Caki2 (cell line): ENCODE measurements at places on chromosomes 7 and 10.

DNA sequence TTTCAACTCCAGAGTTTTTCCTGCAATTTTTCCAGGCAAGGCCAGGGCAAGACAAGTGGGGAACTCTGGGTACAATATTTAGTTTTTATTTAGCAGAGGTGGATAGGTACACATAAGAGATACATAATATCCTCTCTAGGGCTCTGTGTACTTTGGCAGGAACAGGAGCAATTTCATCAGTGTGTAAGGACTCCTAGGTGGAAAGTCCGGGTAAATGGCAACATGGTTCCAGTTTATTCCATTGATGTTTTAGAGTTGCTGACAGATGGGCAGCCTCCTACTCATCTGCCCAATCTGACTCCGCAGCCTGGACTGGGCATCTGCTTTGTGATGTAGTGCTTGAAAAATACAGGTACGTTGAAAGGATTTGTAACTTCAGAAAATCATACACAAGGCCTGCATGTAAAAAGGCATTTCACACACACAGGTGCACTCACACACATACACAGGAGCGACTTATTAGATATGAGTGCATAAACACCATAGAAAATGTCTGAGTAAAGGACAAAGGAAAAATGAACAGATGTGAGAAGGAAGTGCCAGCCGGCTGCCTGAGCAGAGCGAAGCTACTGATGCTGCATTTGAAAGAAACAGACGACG lies 5.7 kb downstream of the PON1 start:
- no peak for DNase-seq

- DNase-seq = peak; percentile 73
Observed at GRCh38 chr10:35336084-35336831, at the start of gene CCNY. CCNY (plus strand) TSS chr10:35336509; CDS start chr10:35337054, 545 bp downstream.

DNA sequence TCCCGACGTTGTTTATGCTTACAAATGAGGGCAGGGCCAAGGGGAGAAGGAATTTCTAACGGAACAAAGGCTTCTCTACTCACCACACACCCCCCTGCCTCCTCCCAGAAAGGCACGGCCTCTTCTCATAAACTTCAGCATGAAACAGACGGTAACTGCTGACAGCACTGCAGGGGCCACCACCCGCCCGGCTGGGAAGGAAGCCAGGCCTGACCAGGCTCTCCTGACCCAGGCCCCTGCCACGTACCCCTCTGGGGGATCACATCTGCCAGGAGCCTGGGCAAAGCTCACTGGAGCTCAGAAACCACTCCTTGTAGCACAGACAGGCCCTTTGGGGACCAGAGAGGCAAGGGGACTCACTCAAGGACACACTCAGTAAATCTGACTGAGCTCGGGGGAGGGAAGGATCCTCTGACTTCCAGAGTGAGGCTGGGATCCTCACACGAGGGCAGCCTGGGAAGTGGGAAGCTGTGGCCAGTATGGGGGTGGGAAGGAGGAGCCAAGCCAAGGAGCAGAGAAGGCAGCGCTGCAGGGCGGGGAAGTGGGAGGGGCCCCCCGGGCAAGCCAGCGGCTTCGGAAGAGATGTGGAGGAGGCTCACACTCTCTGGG lies 46.1 kb downstream of the ZCCHC24 start:
- DNase-seq = peak; percentile 33

GRCh38 chr7:30888747-30889146 lies 22.9 kb upstream of the AQP1 start:
- peak; percentile 8 for DNase-seq

DNA sequence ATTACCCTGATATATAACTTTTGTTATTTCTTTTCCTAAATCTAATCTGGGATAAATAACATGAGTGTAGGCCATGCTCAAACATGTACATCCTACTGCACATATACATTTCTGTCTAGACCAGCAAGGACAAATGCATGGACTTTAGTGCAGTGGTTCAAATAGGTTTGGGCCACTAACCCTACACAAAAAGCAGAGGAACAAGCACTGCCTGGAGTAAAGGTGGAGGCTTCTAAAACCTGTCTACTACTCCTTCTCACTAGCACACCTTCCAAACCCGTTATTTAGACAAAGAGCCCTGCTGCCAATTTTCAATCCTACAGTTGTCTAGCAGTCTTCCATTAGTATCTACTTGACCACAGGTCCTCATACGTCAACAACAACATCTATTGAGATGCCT lies 34.8 kb downstream of the SGCE start:
- no peak for DNase-seq

DNA sequence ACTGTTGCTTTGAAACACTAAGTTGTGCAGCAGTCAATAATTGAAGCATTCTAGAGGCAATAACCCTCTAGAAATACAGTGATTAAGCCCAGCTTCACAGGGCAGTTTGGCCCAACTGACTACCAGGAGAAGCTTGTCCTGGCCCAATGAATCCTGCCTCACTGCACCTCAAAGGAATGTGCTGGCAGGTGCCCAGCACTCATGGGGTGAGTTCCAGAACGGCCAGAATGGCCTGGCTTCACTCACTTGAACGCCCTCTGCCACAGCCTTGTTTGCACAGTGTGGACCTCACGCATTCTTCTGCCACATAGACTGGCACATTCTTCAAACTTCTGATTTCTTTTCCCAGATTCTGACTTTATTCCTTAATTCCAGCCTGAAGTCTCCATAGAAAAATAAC lies 6.6 kb upstream of the ITIH2 start:
- peak; percentile 51 for DNase-seq
